GOT3 (cell line): ENCODE measurements at places on chromosomes 5 and 9.

DNA sequence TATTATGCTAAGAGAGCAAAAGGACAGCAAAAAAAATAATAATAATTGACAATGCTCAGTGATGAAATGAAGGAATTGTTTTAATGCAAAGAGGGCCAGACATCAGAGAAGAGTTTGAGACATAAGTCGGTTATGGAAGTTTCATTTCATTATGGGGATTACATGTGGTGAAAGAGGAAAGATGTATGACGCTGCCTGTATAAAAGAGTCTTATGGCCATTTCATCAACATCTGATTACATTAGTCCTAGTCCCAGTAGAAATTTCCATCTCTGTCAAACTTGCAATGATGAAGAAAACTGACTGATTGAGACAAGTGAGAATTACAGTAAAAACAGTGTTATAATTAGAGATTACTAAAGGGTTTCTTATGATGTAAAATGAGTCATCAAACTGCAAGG is 900.6 kb upstream of the CDH9 start:
- DNase-seq = no peak

- no peak for DNase-seq
Measured at GRCh38 chr5:147746986-147747385, 35.5 kb downstream of the JAKMIP2 start.

- DNase-seq = no peak
Measured at GRCh38 chr5:81590498-81591384, 160.2 kb downstream of the SSBP2 start.

GRCh38 chr9:6787793-6788161 is 30.0 kb downstream of the KDM4C start:
- DNase-seq = no peak

DNA sequence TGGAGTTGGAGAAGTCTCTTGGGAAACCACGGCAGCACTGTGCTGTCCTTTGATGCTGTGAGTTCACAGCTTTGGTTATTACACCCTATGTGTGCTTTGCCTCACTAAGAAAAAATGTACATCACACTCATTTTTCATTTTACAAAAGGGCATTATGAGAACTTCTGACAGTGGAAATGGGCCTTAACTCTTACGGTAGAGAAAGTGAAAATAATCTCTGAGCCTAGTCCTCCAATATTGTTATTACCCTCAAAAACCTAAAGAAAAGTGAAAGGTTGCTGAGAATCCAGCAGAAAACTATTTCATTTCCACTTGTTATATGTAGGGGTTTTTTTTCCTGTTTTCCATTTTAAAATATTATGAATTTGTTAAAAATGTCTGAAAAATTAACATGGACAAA is 8.2 kb upstream of the OR13D1 start:
- no peak for DNase-seq

DNA sequence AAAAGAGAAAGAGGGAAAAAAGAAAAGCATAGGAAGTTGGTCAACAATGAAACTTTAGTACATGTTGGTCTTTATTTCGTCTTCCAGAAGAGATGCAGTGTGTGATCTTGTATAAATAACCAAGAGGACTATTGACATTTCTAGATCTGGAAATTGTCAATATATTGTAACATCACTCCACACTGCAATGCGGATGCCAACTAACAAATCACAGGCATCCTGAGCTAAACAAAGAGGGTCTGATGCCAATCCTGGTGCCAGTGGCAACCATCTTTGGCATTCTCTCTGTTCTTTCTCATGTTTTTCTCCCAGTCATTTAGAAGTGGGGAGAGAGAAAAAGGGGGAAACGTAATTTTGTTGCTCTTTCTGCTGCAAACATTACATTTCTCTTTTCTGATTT is 9.7 kb downstream of the NFIB start:
- DNase-seq = no peak

DNA sequence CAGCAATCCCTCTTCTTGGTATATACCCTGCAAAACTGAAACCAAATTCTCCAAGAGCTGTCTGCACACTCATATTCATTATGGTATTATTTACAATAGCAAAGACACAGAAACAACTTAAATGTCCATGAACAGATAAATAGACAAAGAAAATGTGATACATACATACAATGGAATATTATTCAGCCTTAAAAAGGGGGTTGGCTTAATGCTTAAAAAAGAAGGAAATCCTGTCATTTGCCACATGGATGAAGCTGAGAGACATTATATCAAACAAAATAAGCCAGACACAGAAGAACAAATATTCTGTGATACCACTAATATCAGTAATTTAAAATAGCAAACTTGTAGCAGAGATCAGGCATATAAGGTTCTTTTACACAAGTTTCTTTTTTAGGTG is 46.5 kb upstream of the GAS1 start:
- DNase-seq = no peak

GRCh38 chr9:34501889-34502425 is 20.8 kb downstream of the ENHO start:
- no peak for DNase-seq

DNA sequence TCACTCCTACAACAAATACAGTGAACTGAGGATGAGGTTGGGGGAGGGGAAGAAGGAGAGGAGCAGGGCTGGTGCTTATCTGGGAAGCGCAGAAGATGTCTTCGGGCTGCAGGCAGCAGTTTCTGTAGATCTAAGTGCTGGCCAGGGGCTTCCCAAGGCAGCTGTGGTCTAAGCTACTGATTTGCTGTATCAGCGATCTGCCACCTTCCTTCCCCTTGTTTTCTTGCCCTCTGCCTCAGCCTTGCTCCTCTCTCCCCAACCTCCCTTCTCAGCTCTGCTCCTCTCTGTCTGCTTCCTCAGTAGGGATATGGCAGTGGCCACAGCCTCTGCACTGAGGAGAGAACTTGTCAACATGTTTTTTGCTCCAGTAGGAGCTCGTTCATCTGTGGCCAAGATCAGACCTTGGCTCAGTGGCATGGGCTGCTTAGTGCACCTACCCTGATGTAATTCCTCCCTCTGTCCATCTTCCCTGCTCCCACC is 42.8 kb upstream of the IL6ST start:
- no peak for DNase-seq

- no peak for DNase-seq
Measured at GRCh38 chr9:130680836-130681768, 12.5 kb upstream of the EXOSC2 start.

DNA sequence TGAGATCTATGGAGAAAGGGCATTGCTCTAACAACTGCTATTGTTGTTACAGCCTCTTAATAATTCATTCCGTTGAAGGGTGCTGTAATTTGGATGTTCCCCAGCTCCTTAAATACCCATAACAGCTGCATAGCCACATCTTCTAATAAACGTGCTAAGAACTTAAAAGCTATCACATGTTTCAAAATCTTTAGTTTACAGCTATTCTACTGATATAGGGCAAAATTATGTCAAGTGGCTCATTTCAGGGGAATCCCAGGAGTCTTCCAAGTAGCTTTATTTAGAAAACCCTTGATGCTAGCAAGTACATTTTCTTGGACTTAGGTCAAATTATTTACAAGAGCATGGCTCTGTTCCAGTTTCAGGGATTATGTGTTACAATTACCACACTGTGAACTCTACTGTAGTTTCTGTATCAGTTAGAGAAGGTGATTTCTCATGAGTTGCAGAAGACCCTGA is 990.4 kb upstream of the ACO1 start:
- no peak for DNase-seq

GRCh38 chr9:27059907-27060306 is 49.1 kb upstream of the TEK start:
- DNase-seq = no peak
